Activated CD8-positive, alpha-beta memory T cell treated with anti-CD3 and anti-CD28 coated beads, Interleukin-2, amount 10 ng/mL, durations not matched to agents 7 days and 5 days (primary cell): ENCODE measurements at places on chromosomes 5 and 9.

GRCh38 chr9:16645970-16646369 is 224.5 kb downstream of the BNC2 start:
- no peak for DNase-seq
- H3K27me3 ChIP-seq = no peaks in the 10 kb centered on the region
- H3K36me3 ChIP-seq = no peaks in the 10 kb centered on the region
- H3K4me1 ChIP-seq = no peaks in the 10 kb centered on the region
- no peak overlapping the region for H3K27ac ChIP-seq

DNA sequence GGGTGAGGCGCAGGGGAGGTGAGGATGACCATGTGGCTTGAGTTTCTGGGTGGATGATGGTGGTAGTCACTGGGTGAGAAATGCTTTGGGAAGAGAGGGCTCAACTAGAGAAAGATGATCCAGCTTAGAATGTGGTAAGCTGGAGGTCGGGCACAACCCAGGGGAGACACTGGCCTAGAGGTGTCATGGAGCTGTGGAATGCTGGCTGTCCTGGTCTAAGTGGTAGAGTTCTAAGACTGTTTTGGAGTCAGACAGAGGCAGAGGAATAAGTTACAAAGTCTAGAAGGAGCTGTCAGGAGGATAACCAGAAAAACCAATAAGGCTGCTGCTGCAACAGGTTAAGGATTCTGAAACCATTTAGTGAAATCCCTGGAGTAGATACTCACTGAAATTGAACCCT is 19.2 kb upstream of the ACSL6 start:
- H3K36me3 ChIP-seq = peaks cover 18% of the 10 kb centered on the region
- H3K4me3 ChIP-seq = no peak overlapping the region
- H3K4me1 ChIP-seq = peaks cover 7% of the 10 kb centered on the region
- peaks cover 25% of the 10 kb centered on the region for H3K27me3 ChIP-seq

DNA sequence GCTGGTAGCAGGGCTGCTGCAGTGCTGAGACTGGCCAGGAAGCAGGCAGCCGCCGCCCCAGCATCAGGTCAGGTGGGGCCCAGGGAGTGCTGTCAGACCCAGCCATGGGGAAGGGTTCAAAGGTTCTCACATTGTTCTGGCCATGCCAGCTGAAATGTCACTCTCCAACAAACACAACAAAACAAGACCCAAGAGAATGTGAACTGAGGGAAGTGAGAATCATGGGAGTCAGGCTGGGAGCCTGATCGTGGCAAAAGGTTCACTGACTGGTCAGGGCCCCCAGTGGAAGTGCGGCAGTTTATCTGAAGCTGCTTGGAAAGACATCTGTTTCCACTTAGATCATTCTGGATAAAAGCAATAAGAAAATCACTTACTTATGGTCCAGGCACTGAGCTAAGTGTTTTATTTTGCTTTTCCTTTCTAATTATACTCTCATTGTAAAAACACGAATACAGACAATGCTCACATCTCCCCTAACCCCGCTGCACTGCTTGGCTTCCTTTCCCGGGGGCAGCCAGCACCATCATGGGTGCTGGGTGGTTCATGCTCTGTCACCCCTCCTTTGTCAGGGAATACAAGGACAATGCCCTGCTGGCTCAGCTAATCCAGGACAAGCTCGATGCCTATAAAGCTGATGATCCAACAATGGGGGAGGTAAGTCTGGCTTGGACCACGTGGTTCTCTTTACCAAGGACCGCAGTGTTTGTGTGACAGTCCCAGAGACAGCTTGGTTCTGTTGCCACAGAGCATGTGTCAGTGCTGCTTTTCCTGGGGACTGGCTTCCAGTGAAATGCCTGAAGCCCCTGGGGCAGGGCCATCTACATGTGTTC is 41.9 kb upstream of the CFAP157 start:
- DNase-seq = no peak
- peaks cover 2% of the 10 kb centered on the region for H3K36me3 ChIP-seq
- H3K4me1 ChIP-seq = no peaks in the 10 kb centered on the region

DNA sequence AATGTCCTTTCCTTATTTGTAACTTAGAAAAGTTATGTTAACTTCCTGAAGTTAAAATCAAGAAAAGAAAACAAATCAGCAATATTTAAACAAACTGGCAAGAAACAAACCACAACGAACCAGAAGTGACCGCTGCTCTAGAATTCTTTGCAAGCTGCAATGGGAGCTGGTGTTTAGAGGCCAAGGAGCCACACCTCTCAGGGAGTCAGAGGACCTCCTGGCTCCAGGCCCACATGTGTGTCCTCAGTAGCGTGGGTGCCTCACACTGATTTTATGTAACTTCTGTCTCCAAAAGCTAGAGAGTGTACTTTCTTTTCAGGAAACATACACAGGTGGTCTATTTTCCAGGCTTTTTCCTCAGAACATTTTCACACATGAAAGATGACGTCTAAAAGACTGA is 100.4 kb downstream of the IRX2 start:
- H3K27ac ChIP-seq = no peak overlapping the region
- no peak overlapping the region for H3K4me3 ChIP-seq
- no peak for DNase-seq
- H3K4me1 ChIP-seq = no peaks in the 10 kb centered on the region

- H3K36me3 ChIP-seq = no peaks in the 10 kb centered on the region
- H3K4me3 ChIP-seq = no peak overlapping the region
- no peak for DNase-seq
These were observed 439.9 kb upstream of the TLE4 start for GRCh38 chr9:79131824-79132377.
